ENCODE measurements at places on chromosomes 2 and 18. TPM values are rescaled to one million over a fixed set of nuclear protein-coding genes. Genes with fewer than 3 reads are reported as not detected.

ELAC1 gene
- total RNA-seq = 8.1 TPM

CCDC150 gene
- total RNA-seq = 56.1 TPM

CD8B gene
- total RNA-seq = not detected

IL1RN gene
- not detected for total RNA-seq

HOXD10 gene
- not detected for total RNA-seq

IL1B gene
- not detected for total RNA-seq

GPR155 gene
- 0.37 TPM for total RNA-seq

GRCh38 chr18:57904535-57904934 is 101.4 kb upstream of the ATP8B1 start:
- no peak for DNase-seq

- no peak for DNase-seq
Observed at GRCh38 chr18:35193316-35193715, 47.5 kb upstream of the ZNF397 start.

DNA sequence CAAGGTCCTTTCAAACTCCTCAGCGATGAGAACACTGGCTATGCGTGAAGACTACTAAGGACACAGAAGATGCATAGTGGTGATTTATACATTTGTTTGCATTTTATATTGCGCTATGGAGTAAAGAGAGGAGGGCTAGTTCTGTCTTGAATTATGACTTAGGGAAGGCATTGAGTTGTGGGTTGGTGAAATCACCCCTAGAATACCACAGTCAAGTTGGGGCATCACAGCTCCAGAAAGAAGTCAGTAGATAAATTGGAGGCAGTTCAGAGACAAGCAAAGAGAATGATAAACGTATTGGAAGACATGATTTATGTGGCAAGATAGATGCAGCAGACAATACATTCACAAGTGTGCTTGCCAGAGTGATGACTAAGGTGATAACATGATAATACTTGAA is 460.4 kb downstream of the EPHA4 start:
- DNase-seq = no peak

DNA sequence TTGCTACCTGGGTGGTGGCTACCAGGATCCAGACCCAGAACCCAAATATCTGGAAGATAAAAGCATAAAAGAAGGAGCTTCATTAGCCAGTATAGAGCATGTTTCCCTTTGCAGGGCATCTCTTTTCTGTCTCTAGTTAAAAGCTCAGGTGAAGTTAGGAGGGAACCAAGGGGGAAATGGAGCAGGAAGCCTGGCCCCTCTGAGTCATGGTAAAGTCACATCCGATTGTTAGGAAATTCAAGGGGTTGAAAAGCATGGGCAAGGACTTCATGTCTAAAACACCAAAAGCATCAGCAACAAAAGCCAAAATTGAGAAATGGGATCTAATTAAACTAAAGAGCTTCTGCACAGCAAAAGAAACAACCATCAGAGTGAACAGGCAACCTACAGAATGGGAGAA is 126.9 kb downstream of the RPIA start:
- DNase-seq = no peak

DNA sequence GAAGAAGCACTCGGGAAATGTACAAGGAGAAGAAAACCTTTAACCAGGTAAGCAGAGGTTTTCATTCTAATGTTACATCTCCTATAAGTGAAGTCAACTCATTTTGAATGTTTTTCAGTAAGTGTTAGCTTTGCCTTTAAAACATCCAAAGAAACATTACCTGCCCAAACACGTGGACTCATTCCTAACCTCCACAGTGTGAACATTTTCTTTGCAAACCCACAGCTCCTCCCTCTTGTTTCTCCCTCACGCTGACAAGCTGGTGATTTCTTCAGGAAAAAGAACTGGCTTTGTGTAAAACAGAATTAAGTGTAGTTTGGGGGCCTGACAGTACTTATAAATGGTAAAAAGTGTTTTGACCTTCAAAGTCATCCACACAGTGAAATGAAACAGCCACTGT is 72.5 kb downstream of the MTCL1 start:
- DNase-seq = peak; percentile 15

DNA sequence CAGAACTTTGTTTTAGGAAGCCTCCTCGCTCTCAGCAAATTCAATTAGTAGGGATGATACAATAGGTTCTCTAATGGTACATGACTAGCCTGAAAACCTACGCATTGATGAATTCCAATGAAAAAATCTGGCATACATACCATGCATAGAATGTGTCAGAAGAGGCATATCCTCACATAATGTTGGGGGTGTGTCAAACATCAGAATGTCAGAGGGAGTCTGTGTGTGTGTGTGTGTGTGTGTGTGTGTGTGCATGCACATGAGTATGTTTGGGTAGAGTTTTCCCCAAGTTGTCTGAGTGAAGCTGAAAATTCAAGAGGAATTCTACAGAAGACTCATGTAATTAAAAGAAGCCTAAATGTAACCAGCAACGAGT is 78.5 kb downstream of the FIGN start:
- no peak for DNase-seq

- no peak for DNase-seq
Observed at GRCh38 chr2:241422350-241422749, 66.3 kb downstream of the FARP2 start.

- DNase-seq = peak; percentile 59
Observed at GRCh38 chr2:64625299-64626145, 28.2 kb downstream of the SERTAD2 start.

DNA sequence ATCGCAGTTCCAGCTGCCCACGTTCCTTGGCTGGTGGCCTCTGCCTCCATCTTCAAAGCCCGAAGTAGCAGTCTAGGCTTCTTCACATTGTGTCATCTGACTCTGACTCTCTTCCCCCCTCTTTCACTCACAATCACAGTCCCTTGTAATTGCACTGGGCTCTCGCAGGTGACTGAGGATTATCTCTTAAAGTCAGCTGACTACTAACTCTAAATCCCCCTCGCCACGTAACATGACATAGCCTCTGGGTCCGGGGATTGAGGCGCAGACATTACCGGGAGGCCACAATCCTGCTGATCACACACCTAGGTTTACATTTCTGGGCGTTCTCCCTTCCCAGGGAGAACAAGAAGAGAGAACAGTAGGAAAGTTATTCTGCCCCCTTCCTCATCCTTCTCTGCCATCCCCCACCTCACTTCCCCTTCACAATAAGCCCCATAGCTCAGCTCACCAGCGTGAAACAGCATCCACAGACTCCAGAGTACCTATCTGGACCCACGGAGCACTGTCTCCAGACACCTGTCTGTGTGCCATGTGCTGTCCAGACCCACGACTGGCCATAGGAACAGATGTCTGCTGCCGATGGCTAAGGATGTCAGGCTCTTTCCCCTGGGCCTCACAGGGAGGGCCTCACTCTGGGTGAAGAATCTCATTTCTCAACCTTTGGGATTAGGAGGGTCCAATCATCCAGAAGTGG is 64.3 kb upstream of the FZD7 start:
- DNase-seq = no peak

DNA sequence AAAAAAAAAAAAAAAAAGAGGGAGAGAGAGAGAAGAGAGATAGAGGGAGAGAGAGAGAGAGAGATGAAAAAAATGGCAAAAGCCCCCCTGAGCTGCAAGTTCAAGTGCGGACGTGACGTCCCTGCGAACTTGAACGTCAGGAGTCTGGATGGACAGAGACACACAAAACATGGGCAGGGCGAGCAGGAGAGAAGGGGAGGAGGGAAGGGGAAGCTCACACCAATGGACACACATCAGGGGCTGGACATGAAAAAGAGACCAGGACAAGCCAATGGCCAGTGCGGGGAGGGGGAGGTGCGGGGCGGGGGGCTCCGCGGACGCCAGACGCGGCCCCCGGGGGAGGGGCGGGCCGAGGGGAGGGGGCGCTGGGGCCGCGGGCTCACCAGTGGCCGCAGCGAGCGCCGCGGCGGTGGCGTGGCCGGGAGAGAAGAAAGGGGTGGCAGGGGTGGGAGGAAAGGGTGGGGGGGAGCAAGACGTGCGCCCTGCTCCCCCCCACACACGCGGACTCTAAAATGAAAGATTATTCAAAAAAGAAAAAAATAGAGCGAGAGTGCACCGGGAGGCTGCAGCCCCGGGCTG is at the start of gene BCL11A:
BCL11A (minus strand) TSS at position 160 of the 579 bp plus-strand sequence. CDS start 384 bp downstream, outside the sequence.
- peak; percentile 80 for DNase-seq

DNA sequence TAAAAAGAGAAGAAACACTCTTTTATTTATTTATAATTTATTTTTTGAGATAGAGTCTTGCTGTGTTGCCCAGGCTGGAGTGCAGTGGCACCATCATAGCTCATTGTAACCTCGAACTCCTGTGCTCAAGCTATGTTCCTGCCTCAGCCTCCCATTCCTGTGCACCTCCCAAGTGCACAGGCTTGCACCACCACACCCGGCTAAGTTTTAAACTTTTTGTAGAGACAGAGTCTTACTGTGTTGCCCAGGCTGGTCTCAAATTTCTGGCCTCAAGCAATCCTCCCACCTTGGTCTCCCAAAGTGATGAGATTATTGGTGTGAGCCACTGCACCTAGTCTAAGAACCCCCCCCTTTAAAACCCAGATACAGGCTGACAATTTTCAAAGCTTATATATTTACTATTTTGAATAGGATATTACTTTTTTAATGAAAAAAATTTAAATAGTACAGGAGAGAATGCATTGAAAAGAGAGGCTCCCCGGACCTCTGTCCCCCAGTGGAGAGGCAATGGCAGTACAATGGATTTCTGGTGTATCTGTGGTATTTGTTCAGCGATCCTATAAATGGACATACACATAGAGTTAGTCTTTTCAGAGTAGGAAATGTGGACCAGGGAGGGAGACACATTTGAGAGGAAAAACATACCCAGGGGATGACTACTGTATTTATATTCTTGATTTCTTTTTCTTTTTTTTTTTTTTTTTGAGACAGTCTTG is 48.1 kb upstream of the CNOT11 start:
- no peak for DNase-seq

DNA sequence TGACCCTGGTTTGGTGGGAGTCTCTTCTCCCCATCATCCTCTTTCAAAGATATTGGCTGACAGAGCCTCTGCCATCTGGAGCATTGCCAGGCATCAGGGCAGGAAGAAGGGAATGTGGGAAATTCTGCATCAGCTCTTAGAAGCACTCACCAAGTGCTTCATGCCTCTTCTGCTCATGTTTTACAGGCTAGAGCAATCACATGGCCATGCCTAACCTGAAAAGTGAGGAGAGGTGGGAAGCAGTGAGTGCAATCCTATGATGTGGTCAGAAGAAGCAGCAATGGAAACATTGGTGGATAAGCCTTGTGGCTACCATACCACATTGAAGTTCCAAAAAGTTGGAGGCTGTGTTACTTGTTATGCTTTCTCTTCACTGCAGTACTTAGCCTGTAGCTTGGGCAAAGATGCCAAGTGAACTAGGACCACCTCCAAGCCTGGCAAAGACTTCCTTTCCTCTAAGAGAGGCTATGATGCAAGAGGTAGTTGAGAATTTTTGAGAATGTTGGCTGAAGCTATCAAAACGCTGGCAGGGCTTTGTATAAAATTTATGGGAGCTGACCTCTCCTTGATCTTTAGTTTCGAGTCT is 64.1 kb downstream of the BCL2L11 start:
- DNase-seq = no peak

GRCh38 chr2:172540421-172540820 is 15.5 kb upstream of the PDK1 start:
- no peak for DNase-seq

GRCh38 chr2:19031642-19032041 is 326.8 kb downstream of the OSR1 start:
- DNase-seq = no peak

GRCh38 chr2:143953451-143954030 is 566.4 kb downstream of the ZEB2 start:
- DNase-seq = no peak

DNA sequence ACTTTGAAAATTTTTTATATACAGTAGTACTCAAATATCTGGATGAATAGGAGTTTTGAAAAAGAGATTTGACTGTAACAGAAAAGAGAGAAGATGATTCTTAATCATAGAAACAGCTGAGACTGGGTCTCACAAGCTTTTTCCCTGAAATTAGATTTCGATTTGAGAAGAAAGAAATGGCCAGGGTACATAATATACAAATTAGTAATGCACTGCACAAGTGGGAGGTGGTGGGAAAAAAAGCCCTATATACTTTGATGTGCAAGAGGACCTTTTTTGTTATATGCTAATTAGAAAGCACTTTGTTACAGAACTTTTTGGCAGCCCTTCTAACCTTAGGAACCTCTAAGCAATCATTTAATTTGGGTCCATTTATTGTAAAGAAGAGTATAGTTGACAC is 62.9 kb downstream of the EML4 start:
- no peak for DNase-seq

- DNase-seq = no peak
Observed at GRCh38 chr2:102101849-102102635, 40.5 kb upstream of the IL1R1 start.

DNA sequence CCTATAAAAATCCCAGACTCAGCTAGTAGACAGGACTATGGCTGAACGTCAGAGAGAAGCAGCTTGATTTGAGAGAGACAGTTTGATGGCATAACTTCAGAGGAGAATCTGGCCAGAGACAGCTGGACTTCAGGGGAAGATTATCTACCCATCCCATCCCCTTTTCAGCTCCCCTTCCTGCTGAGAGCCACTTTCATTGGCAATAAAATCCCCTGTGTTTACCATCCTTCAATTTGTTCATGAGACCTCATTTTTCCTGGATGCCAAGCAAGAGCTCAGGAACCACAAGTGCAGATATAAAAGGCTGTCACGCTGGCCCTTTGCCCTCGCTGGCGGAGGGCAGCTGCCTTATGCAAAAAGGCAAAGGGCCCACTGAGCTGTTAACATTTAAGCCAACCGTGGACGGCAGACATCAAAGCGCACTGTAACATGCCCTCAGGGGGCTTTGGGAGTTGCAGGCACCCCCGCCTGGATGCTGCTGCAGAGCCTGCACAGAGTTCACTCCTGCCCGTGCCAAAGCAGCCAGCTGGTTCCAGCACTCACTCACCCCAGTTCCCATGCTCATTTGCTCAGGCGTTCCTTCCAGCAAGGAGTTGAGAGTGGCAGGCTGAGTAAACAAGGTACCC is 164.3 kb upstream of the PGAP1 start:
- no peak for DNase-seq

DNA sequence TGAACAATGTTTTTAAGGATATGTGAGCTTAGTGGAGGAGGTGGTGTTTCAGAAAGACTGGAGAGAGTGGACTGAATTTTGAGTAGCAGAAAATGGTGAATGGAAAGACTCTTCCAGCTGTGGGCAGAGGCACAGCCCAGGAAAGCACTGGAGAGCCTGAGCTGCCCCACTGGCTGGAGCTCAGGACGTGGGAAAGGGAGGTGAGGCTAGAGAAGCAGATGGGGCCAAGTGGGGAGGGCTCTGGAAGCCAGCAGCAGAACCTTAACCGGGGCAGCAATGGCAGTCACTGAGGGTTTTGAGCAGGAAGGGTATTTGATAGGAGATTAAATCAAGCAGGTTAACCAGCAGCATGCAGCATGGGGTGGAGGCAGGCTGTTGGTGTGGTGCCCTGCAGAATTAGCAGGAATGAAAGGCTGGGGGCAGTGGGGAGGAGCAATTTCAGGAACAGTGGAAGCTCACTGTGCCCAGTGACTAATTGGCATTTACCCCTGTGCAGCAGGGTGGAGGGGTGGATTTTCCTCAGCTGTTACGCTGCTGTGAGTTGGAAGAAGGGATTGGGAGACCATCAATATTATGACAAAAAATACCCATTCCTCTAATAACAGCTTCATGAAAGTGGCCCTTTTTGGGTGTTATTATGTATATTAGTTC is 136.2 kb downstream of the CERS6 start:
- DNase-seq = peak; percentile 8

GRCh38 chr2:75047189-75047991 is 88.9 kb downstream of the POLE4 start:
- no peak for DNase-seq

GRCh38 chr2:152099367-152100050 is 665 bp upstream of the CACNB4 start:
- DNase-seq = peak; percentile 39
